HCT116 (cell line): ENCODE measurements at places on chromosomes 2 and 18.

DNA sequence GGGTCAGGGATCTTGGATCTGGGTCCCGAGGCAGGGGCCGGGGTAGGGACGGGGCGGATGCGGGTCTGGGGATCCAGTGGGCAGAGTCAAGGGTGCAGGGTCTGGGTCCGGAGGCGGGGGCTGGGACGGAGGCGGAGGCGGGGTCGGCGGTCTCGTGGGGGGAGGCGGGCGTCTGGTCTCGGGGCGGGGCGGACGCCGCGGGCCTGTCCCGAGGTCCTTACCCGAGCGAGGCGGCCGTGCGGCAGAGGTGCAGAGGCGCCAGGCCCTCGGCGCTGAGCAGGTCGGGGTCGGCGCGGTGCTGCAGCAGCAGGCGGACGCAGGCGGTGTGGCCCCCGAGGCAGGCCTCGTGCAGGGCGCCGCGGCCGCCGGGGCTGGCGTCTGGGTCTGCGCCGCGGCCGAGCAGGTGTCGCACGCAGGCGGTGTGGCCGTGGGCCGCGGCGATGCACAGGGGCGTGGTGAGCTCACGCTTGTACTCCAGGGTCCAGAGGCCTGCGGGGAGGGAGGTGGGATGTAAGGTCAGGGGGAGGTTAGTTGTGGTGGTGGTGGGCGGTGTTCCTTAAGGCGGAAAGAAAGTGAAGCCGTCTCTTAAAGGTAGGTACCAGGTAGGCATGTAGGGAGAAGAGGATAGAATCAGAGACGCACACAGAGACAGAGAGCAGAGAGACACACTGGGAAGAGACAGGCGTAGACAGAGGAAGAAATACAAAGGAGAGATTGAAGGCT is 26.6 kb downstream of the ASB18 start:
- no peak for DNase-seq

DNA sequence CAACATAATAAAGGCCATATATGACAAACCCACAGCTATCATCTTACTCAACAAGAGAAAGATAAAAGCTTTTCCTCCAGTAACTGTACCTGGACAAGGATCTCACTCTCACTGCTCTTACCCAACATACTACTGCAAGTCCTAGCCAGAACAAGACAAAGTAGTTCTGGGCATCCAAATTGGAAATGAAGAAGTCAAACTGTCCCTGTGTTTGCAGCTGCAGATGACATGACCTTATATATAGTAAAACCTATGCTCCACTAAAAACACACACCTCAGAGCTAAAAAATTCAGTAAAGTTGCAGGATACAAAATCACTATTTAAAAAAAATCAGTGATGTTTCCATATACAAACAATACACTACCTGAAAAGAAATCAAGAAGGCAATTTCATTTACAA is 32.2 kb downstream of the USP34 start:
- no peak for DNase-seq

DNA sequence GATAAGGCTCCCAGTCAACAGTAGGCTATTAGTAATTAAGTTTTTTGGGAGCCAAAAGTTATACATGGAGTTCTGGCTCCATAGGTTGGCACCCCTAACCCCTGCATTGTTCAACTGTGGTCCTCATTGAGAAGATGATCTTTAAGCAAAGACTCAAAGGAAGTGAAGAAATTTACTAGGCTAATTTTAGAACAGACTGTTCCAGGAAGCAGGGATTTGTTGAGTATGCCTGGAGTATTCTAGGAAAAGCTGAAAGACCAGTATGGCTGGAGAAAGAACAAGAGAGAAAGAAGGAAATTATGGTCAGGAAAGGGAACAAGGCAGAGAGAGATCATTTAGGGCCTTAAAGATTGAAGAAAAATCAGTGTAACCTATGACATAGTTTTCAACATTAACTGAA is 125.1 kb downstream of the PMAIP1 start:
- no peak for DNase-seq

GRCh38 chr2:188450732-188451483 is 159.2 kb downstream of the GULP1 start:
- no peak for DNase-seq

- DNase-seq, result no peak
These were observed 670.0 kb upstream of the ACVR2A start for GRCh38 chr2:147174824-147175254.

GRCh38 chr2:181890271-181890670 is 1.3 kb upstream of the ITPRID2 start:
- no peak for DNase-seq

GRCh38 chr2:218081695-218082094 is 12.6 kb downstream of the RUFY4 start:
- DNase-seq, result no peak

- peak; percentile 75 for DNase-seq
These were observed 71.1 kb downstream of the DOCK10 start for GRCh38 chr2:224971214-224971613.

- DNase-seq, result no peak
These were observed 36.4 kb downstream of the CDC42EP3 start for GRCh38 chr2:37634914-37635503.

DNA sequence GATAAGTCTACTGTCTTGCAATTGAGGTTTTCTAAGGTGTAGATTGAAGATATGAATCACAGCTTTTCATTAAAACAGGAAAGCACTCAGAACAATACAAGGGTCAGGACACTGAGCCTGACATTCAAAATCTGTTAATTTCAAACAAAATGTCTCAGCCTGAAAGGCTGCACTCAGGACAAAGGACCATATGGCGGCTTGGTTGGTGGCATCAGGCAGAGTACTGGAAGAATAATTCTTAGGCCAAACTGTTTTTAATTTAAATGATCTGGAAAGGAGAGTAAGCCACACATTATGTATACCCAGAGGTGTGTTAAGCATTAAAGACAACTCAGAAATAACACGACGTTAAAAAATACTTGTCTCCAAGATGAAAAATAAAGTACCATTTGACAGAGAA is 85.9 kb downstream of the SKA1 start:
- no peak for DNase-seq

DNA sequence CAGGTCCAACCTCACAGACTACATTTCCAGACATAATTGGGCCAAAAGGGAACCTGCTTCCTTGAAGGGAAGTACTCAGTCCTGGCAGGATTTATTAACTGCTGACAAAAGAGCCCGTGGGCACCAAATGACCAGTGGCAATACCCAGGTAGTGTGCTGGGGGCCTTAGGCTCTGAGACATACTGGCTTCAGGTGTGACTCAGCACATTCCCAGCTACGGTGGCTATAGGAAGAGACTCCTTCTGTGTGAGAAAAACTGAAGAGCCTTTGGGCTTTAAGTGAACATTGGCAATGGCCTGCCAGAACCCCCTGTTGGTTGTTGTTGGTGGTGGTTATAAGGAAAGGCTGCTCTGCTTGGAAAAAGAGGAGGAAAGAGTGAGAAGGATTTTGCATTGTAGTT is 401.8 kb downstream of the KCNJ3 start:
- peak; percentile 19 for DNase-seq

DNA sequence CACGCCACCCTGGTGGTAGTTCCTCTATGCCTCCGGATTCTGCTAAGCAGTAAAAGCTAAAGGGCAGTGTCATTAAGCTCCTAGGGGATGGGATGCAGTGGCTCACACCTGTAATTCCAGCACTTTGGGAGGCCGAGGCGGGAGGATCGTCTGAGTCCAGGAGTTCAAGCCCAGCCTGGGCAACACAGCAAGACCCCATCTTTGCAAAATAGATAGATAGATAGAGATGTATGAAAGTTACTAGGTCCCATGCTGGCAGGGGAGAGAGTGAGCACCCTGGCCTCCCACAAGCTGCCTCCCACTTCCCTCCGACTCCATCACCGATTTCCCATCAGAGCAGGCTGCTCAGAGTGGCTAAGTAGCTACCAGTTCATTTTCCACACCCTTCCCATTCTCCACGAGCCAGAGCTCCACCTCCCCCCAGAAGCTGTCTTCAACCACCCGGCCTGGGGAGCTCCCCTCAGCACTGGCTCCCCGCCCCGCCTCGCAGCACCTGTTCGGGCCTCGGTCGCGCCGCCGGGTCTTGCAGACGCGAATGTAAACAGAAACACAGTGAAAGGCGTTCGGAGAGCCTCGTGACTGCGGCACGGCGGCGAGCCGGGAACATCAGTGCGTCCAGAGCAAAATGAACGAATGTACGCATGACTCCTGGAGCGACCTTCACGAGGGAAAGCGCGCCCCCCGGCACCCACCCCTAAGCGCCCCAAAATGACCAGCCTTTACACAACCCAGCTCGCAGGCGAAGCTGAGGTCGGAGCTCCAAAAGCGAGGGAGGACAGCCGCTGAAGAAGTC is 598 bp upstream of the CEP68 start:
- DNase-seq, result no peak

GRCh38 chr18:31702449-31702848 is 18.1 kb upstream of the B4GALT6 start:
- no peak for DNase-seq

DNA sequence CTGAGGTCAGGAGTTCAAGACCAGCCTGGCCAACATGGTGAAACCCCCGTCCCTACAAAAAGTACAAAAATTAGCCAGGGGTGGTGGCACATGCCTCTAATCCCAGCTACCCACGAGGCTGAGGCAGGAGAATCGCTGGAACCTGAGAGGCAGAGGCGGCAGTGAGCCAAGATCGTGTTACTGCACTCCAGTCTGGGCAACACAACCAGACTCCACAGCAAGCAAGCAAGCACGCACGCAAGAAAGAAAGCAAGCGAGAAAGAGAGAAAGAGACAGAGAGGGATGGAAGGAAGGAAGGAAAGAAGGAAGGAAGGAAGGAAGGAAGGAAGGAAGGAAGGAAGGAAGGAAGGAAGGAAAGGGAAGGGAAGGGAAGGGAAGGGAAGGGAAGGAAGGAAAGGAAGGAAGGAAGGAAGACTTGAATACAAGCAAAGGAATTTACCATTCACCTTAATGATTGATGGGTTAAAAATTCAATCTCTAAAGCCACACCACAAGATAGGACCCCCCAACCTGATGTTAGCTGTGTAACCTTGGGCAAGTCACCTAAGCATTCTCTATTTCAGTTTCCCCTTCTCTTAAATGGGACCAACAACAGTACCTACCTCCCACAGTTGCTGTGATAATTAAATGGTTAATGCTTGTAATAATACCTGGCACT is 181.7 kb downstream of the ATAD2B start:
- no peak for DNase-seq
